Astrocyte of the cerebellum (primary cell): ENCODE measurements at places on chromosomes 11 and 22.

- DNase-seq, result no peak
Measured at GRCh38 chr11:36425561-36426081, 84.5 kb downstream of the TRAF6 start.

DNA sequence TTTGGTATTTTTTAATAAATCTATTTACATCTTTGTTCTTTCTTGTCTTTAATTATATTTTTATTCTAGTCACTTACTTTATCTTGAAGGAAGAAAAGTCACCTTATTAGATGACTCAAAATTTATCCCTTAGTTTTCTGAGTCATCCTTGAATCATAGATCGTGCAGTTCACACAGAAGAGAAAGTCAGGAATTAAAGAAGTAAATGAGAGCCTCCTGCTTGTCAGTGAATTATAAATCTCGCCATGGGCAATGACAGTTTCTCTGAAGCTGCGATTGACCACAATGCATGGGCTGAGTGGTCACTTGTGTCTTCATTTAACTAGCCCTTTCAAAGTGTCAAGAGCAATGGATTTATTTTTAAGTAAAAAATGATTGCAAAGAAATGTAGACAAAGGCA, 91.2 kb downstream of the LUZP2 start:
- peak; percentile 5 for DNase-seq

- DNase-seq, result peak; percentile 53
Measured at GRCh38 chr11:2912498-2912897, 16.7 kb downstream of the PHLDA2 start.

DNA sequence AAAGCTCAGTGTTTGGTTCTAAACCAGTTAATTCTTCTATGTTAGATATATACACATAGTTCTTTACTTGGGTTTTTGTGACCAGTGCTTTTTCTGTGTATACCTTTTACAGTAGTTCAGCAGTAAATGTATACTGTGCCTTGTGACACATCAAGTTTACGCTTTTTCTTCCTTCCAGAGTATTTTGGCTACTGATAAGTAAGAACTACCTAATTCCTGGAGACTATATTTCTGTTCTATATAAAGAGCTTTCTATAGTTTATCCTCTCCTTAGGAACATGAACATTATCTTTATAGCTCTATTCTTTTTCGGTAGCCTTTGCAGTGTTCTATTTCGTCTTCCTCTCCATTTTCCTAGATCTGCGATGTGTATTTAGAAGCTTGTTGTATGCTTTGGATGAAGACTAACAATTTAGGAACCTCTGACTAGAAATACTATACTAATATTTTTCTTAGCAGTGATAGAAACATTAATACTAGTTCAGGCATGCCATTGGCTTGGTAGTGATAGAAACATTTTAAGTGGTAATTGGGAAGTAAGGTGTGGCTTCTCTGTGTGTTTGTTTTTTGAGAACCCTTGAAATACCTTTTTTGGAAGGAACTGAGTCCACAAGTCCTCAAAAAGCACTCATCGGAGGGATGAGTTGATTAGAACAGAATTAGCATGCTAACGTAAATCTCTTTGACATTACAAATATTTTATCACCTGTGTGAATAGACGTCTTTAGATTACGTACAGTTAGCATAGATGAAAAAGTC, 74.6 kb downstream of the ARHGEF12 start:
- no peak for DNase-seq

- no peak for DNase-seq
Measured at GRCh38 chr11:336659-337198, 16.1 kb upstream of the IFITM3 start.

- DNase-seq, result no peak
Measured at GRCh38 chr22:36356708-36357624, 30.8 kb downstream of the MYH9 start.

DNA sequence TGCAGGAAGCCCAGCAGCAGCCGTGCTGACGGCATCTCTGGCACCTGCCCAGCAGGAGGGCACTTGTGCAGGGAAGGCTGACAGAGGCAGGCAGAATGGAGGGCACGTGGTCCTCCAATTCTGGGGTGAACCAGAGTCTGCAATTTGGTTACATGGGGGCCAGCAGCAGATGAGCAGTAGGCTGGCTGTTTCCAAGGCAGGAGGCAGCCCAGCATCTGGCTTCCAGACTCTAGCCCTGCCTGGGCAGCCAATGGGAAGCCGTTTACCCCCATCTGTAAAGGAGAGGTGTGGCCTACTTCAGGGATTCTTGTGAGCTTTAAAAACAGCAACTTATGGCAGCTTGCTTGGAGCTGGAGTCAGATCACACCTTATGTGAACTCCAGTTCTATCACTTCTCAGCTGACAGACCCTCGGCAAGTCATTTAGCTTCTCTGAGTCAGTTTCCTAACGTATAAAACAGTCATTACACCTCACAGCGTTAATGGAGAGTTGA, 27.9 kb upstream of the RASL10A start:
- DNase-seq, result peak; percentile 59

GRCh38 chr11:130737866-130738431, 178.3 kb downstream of the SNX19 start:
- peak; percentile 33 for DNase-seq
